ENCODE measurements at places on chromosomes 4 and X. TPM values are rescaled to one million over a fixed set of nuclear protein-coding genes. Genes with fewer than 3 reads are reported as not detected.

YY2 gene
- total RNA-seq = 3.7 TPM

SLC7A11 gene
- total RNA-seq = 3.0 TPM

COL4A6 gene
- 102 TPM for total RNA-seq

IL15 gene
- 0.82 TPM for total RNA-seq

FGD1 gene
- 39.9 TPM for total RNA-seq

CFP gene
- 0.99 TPM for total RNA-seq

AFF2 gene
- 5.8 TPM for total RNA-seq

IL1RAPL1 gene
- 15.2 TPM for total RNA-seq

GPRASP2 gene
- 23.5 TPM for total RNA-seq

MAMLD1 gene
- 0.93 TPM for total RNA-seq

REELD1 gene
- 0.13 TPM for total RNA-seq

BMP2K gene
- 23.2 TPM for total RNA-seq

CT83 gene
- not detected for total RNA-seq

GRCh38 chr4:42515156-42515884 lies 118.0 kb downstream of the SHISA3 start:
- peaks cover 8% of the 10 kb centered on the region for H3K4me1 ChIP-seq
- H3K27me3 ChIP-seq = no peaks in the 10 kb centered on the region
- DNase-seq = no peak
- no peaks in the 10 kb centered on the region for H3K36me3 ChIP-seq
- no peak overlapping the region for H3K27ac ChIP-seq
- no peak overlapping the region for H3K4me3 ChIP-seq

GRCh38 chr4:174418640-174419212 lies 103.6 kb downstream of the HPGD start:
- no peaks in the 10 kb centered on the region for H3K36me3 ChIP-seq
- H3K27ac ChIP-seq = no peak overlapping the region
- no peak for DNase-seq
- H3K4me3 ChIP-seq = no peak overlapping the region
- H3K4me1 ChIP-seq = peaks cover 21% of the 10 kb centered on the region

GRCh38 chrX:117038918-117039440 lies 576.2 kb upstream of the CT83 start:
- no peak for DNase-seq
- H3K4me1 ChIP-seq = no peaks in the 10 kb centered on the region
- no peaks in the 10 kb centered on the region for H3K27me3 ChIP-seq

DNA sequence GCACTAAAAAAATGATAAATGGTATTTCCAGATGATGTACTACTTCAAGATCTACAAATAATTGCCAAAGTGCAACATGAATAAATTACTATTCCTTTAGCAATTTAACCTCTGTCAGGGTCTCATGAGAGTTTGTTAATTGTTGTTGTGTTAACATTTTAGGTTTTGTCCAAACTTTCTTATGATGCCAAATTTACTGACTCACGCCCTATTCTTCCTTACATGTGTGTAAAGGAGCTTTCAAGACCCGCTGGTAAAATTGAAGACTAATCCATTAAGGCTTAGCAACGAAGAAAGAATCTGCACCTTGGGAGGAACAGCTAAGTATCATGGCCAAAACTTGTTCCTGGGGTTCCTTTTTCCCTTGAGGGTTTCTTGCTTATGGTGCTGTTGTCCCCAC lies 252.7 kb upstream of the JADE1 start:
- no peak overlapping the region for H3K27ac ChIP-seq
- H3K36me3 ChIP-seq = no peaks in the 10 kb centered on the region
- no peak for DNase-seq
- H3K4me3 ChIP-seq = no peak overlapping the region
- peaks cover 44% of the 10 kb centered on the region for H3K4me1 ChIP-seq
- peaks cover 3% of the 10 kb centered on the region for H3K27me3 ChIP-seq

DNA sequence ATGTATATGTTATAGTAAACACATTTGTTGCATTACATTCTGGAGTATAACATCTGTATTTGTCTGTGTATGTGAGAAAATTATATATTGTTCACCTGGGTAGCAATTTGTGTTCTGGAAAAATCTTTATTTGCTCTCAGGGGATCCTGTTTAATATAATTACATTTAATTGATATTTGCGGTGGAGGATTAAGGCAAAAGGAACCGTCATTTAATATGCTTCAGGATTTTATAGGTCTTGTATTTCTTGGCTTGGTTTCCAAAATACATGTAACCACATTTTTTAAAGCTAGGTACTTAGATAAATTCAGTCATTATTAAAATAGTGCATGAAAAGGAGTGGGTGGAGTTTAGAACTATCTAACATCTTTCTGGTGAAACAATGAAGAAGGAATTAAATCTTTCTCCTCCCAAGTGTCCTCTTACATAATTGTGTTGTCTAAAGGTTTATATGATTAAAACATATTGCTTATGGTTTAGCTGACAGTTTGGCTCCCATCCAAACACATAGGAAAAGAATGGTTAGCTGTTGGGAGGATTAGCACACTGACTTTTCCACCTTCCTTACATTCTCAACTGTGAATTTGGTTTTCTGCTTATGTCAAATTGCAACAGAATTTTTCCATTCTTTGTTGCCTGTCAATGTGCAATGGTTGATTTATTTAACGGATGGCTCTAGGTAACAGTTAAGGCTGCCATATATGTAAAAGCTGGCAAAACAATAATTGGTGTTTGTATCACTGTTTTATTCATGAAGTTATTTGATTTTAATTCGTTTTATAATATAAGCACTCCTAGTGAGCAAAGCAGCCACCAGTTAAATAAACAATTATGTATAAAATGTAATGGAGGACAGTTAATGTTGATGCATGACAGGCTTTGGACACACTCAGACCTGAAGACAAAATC lies 250.8 kb upstream of the SFRP2 start:
- H3K36me3 ChIP-seq = no peaks in the 10 kb centered on the region
- H3K27me3 ChIP-seq = peaks cover 66% of the 10 kb centered on the region
- H3K27ac ChIP-seq = peak overlapping the region; percentile 34
- no peak overlapping the region for H3K4me3 ChIP-seq
- H3K4me1 ChIP-seq = peaks cover 27% of the 10 kb centered on the region
- no peak for DNase-seq

GRCh38 chr4:94819371-94820168 lies 61.8 kb downstream of the BMPR1B start:
- H3K27me3 ChIP-seq = peaks cover 6% of the 10 kb centered on the region
- no peak overlapping the region for H3K27ac ChIP-seq
- H3K4me1 ChIP-seq = no peaks in the 10 kb centered on the region
- H3K4me3 ChIP-seq = no peak overlapping the region

DNA sequence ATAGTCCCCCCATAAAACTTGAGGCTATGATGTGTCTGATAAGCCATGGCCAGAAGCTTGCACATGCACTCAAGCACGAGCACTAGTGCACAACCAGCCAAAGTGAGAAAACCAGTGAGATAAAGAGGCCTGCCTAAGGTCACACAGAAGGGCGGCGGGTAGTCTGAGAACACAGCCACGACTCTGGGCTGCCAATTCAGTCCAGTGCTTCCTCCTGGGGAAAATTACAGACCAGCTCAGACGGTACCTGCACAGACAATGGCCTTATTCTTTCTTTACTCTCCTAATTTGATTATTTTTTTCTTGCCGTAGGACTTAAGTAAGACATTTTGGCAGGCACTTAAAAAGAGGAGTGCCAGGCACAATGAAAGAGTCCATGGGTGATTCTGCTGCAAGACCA lies 533.2 kb upstream of the FAT1 start:
- peaks cover 6% of the 10 kb centered on the region for H3K27me3 ChIP-seq
- no peaks in the 10 kb centered on the region for H3K36me3 ChIP-seq
- no peak overlapping the region for H3K27ac ChIP-seq
- H3K4me3 ChIP-seq = no peak overlapping the region
- H3K4me1 ChIP-seq = peaks cover 5% of the 10 kb centered on the region

DNA sequence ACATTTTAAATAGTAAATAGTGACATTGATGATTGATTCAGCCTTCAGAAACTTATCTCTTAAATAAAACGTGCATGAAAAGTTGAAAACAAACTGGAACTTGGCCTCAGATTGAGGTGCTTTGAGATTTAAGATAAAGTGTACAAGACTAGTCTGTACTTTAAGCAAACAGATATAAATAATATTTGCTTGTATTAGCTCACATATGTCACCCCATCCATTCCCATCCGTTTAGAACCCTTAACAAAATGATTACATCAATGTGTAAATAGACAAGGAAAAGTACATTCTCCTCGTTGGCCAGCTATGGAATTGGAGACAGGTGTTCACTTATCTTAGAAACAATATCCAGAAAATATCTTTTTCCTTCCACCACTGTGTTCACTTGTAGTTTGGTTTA lies 130.8 kb downstream of the BANK1 start:
- no peak for DNase-seq
- no peak overlapping the region for H3K4me3 ChIP-seq
- H3K4me1 ChIP-seq = peaks cover 10% of the 10 kb centered on the region
- H3K27me3 ChIP-seq = no peaks in the 10 kb centered on the region
- no peak overlapping the region for H3K27ac ChIP-seq
- H3K36me3 ChIP-seq = no peaks in the 10 kb centered on the region

DNA sequence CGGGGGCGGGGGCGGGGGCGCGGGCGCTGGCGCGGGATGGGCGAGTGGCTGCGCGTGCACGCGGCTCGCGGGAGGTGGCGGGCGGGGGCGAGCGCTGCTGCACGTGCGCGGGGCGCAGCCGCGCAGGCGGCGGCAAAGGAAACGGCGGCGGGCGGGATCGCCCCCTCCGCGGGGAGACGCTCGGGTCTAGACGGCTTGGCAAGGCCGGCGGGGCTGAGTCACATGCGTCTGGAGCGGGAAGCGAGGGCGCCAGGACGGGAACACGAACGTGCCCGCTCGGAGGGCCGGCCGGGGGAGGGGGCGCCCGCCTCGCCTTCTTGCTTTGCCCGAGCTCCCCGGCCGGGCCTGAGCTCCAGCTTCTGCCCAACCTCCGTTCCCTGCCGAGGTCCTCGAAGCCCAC lies 4.3 kb upstream of the HAUS7 start:
- H3K4me3 ChIP-seq = no peak overlapping the region
- H3K36me3 ChIP-seq = no peaks in the 10 kb centered on the region
- H3K4me1 ChIP-seq = peaks cover 16% of the 10 kb centered on the region

GRCh38 chr4:177161781-177162180 lies 147.9 kb upstream of the NEIL3 start:
- no peak for DNase-seq
- H3K4me3 ChIP-seq = no peak overlapping the region
- H3K27me3 ChIP-seq = peaks cover 1% of the 10 kb centered on the region
- no peak overlapping the region for H3K27ac ChIP-seq
- H3K4me1 ChIP-seq = no peaks in the 10 kb centered on the region

DNA sequence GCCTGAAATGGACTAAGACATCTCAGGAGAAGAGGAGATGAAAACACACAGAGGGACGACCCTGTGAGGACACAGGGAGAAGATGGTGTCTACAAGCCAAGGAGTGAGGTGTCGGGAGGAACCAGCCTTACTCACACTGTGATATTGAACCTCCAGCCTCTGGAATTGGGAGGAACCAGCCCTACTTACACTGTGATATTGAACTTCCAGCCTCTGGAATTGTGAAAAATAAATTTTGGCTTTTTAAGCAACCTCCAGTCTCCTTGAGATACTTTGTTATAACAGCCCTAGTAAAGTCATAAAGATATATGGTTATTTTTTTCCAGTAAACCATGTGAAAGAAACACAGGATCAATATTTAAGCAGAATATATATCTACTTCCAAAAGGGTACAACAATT lies 76.5 kb downstream of the DHRSX start:
- no peak overlapping the region for H3K4me3 ChIP-seq
- H3K36me3 ChIP-seq = peaks cover 65% of the 10 kb centered on the region
- no peaks in the 10 kb centered on the region for H3K4me1 ChIP-seq
- DNase-seq = no peak
- H3K27me3 ChIP-seq = no peaks in the 10 kb centered on the region
- H3K27ac ChIP-seq = no peak overlapping the region

DNA sequence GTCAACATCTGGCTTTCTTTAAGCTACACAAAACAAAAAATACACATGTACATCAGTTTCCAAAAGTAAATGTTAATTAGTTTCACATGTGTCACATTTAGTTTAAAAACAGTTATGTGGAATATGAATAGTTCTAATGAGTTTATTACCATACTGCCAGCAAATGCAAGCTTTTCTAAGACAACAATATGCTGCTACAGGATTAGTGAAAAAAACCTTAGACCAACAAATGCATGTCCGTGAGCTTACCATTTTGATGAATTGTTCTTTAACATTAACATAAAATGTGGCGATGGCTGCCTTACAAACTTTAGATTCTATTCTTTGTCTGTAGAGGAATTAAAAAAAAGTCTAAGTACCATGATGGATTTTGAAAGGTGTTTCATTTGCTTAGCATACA lies 31.8 kb downstream of the CENPU start:
- H3K36me3 ChIP-seq = peaks cover 20% of the 10 kb centered on the region
- H3K27me3 ChIP-seq = no peaks in the 10 kb centered on the region
- H3K4me3 ChIP-seq = no peak overlapping the region
- no peak for DNase-seq
- H3K27ac ChIP-seq = no peak overlapping the region

DNA sequence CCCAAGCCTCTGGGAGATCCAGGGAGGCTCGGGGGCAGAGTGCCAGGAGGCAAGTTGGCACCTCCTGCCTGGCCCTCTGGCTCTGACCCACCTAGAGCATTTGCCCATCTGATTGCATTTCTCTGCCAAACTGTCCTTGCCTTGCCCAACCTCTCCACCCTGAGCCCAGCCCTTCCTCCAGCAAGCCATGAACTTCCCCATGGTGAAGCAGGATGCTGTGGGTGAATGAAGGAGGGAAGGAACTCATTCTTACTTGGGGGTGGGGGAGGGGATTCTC lies 9.3 kb upstream of the CNGA2 start:
- H3K4me1 ChIP-seq = peaks cover 4% of the 10 kb centered on the region
- H3K4me3 ChIP-seq = no peak overlapping the region
- H3K27me3 ChIP-seq = peaks cover 14% of the 10 kb centered on the region
- H3K36me3 ChIP-seq = no peaks in the 10 kb centered on the region
- DNase-seq = no peak

GRCh38 chrX:3806630-3807029 lies 93.2 kb upstream of the PRKX start:
- no peaks in the 10 kb centered on the region for H3K36me3 ChIP-seq
- H3K4me1 ChIP-seq = peaks cover 12% of the 10 kb centered on the region
- no peak overlapping the region for H3K27ac ChIP-seq
- DNase-seq = no peak
- peaks cover 35% of the 10 kb centered on the region for H3K27me3 ChIP-seq

DNA sequence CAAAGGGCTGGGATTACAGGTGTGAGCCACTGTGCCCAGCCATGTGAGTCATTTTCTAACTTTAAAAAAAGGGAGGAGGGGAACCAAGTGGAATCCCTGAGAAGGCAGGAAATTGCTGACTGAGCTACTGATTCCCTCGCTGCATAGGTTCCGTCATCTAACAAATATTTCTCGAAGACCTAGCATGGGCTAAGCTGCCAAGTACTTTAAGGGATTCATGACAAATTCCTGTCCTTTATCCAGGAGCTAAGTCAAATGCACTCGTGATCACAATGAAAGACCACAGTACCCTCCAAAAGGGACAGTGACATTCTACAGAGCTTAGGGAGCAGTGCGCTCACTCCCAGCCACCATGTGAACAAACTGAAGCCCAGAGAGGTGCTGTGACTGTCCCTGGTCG lies 33.2 kb upstream of the MAN2B2 start:
- peaks cover 33% of the 10 kb centered on the region for H3K27me3 ChIP-seq
- no peak overlapping the region for H3K27ac ChIP-seq
- H3K4me1 ChIP-seq = no peaks in the 10 kb centered on the region
- DNase-seq = no peak
- no peak overlapping the region for H3K4me3 ChIP-seq

GRCh38 chr4:169256101-169256612 lies 14.6 kb downstream of the SH3RF1 start:
- peaks cover 57% of the 10 kb centered on the region for H3K4me1 ChIP-seq
- DNase-seq = no peak
- no peaks in the 10 kb centered on the region for H3K36me3 ChIP-seq
- H3K4me3 ChIP-seq = no peak overlapping the region
- no peaks in the 10 kb centered on the region for H3K27me3 ChIP-seq
- H3K27ac ChIP-seq = no peak overlapping the region

Data from mesothelial cell of epicardium (in vitro differentiated cells).